Spleen (tissue), 13 donors: ENCODE measurements at places on chromosomes 6 and 20. TPM values are rescaled to one million over a fixed set of nuclear protein-coding genes. Genes with fewer than 3 reads are reported as not detected.
A peak's percentile ranks its signal among the peaks of the same experiment; 100 is the strongest.

SLC32A1 gene
- total RNA-seq = not detected

XKR7 gene
- 0.13 TPM for total RNA-seq

DNA sequence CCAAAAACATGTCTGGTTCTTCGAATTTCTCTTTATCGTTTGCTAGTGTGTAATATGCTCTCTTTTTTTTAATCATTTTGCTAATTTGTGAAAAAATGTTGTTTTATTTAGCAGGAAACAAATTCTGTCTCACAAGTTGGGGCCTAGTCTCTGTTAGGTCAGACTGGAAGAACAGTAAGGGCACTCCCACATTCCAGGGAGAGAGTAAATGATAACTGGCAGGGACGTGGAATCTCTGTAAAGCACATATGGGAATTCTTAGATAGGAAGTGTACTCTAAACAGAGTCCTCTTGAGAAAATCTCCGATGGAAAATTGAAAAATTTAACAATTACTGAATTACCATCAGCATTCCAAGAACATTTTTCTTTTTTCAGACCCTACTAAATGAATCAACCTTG, 16.4 kb upstream of the CCDC28A start:
- no peaks in the 10 kb centered on the region for H3K36me3 ChIP-seq
- no peak for DNase-seq
- H3K27ac ChIP-seq = no peak overlapping the region
- H3K4me3 ChIP-seq = no peak overlapping the region

- peaks cover 59% of the 10 kb centered on the region for H3K36me3 ChIP-seq
- no peak overlapping the region for H3K27ac ChIP-seq
- H3K4me3 ChIP-seq = no peak overlapping the region
These were observed 98.5 kb downstream of the PREP start for GRCh38 chr6:105304366-105304765.

DNA sequence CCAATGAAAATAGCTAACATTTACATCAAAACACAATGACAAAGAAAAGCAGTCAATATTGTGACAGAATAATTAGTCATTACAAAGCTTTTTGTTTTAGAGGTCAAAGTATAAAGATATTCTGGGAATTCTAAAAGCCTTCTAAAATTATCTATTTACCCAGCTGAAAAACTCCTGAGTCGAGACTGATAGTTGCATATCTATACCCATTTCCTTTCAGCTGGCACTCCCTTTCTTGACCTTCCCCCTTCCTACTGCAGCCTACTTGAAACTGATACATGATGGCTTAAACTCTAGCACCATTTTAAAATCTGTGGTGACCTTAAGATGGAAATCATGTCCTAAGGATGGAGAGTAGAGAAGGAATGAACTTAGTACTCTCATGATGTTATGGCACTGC, 38.6 kb downstream of the LMBRD1 start:
- H3K27me3 ChIP-seq = no peaks in the 10 kb centered on the region
- H3K36me3 ChIP-seq = no peaks in the 10 kb centered on the region
- no peak overlapping the region for H3K4me3 ChIP-seq
- peaks cover 15% of the 10 kb centered on the region for H3K4me1 ChIP-seq
- H3K27ac ChIP-seq = no peak overlapping the region

DNA sequence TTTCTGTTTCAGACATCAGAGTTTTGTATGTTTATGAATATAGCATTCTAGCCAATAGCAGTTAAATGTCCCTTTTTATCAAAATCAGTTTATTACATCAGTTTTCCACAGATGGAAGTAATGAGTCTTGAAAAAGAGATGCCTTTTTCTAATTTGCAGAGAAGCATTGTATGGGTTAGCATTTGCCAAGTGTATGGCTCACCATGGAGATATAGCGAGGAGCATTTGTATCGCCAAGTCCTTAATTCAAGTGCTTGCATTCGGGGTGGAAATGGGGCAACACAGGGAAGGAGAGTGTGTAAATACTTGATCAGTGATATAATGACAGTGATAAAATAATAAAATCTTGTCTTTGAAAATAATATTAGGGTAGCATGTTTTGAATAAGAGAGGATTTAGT, 42.9 kb downstream of the TXLNB start:
- no peak overlapping the region for H3K27ac ChIP-seq
- no peaks in the 10 kb centered on the region for H3K36me3 ChIP-seq
- H3K4me1 ChIP-seq = peaks cover 20% of the 10 kb centered on the region
- DNase-seq = no peak
- no peaks in the 10 kb centered on the region for H3K27me3 ChIP-seq
- no peak overlapping the region for H3K4me3 ChIP-seq

DNA sequence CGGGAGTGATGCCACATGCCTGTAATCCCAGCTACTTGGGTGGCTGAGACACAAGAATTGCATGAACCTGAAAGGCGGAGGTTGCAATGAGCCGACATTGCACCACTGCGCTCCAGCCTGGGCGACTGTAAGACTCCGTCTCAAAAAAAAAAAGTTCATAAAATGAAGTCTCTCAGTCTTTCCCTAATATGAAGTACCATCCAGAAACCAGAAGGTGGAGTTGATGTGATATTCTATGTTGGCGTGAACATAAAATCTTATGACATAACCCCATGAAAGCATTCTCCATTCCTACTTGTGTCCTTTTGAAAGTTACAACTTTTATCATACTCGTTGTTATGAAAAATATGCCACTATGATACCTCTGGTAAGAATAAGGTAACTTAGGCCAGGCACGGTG, 5.7 kb downstream of the SOD2 start:
- DNase-seq = no peak
- no peak overlapping the region for H3K4me3 ChIP-seq
- H3K4me1 ChIP-seq = peaks cover 62% of the 10 kb centered on the region
- H3K27me3 ChIP-seq = no peaks in the 10 kb centered on the region

GRCh38 chr20:39850821-39851330, 838.2 kb downstream of the MAFB start:
- H3K4me1 ChIP-seq = peaks cover 20% of the 10 kb centered on the region
- no peaks in the 10 kb centered on the region for H3K36me3 ChIP-seq
- no peaks in the 10 kb centered on the region for H3K27me3 ChIP-seq
- DNase-seq = no peak
- peak overlapping the region; percentile 57 for H3K27ac ChIP-seq

DNA sequence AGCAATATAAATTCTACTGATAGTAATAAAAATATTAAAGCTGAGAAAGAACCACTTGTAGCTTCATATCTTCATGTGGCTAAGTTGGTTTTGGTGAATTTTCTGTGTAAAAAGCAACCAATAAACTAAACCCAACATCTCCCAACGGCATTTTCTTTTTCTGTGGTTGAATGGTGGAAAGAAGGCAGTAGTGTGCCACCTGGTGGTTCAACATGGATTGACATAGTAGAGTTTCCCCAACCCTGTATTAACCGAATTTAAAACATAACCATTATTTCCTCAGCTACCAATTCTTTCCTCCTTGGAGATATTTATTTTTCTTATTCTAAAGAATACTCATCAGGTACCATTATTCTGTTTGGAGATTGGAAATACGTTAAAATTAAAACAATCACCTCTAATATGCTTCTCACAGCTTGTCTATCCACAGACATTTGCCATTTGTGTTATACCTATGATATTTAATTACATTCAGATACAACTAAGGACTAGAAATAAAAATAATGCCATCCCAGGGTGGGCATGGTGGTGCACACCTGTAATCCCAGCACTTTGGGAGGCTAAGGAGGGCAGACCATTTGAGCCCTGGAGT, 117.1 kb upstream of the EEF1E1 start:
- H3K4me3 ChIP-seq = no peak overlapping the region
- H3K36me3 ChIP-seq = no peaks in the 10 kb centered on the region
- no peak for DNase-seq
- H3K27ac ChIP-seq = no peak overlapping the region
- H3K4me1 ChIP-seq = no peaks in the 10 kb centered on the region

- H3K4me1 ChIP-seq = no peaks in the 10 kb centered on the region
- H3K27ac ChIP-seq = no peak overlapping the region
- no peak for DNase-seq
- no peaks in the 10 kb centered on the region for H3K36me3 ChIP-seq
These were observed 101.7 kb upstream of the FOXA2 start for GRCh38 chr20:22686097-22686496.

- H3K4me1 ChIP-seq = no peaks in the 10 kb centered on the region
- H3K27ac ChIP-seq = no peak overlapping the region
- no peak for DNase-seq
- H3K36me3 ChIP-seq = no peaks in the 10 kb centered on the region
- peaks cover 3% of the 10 kb centered on the region for H3K27me3 ChIP-seq
These were observed 61.0 kb upstream of the MAFB start for GRCh38 chr20:40749985-40750506.

- no peaks in the 10 kb centered on the region for H3K27me3 ChIP-seq
- peaks cover 77% of the 10 kb centered on the region for H3K36me3 ChIP-seq
- H3K27ac ChIP-seq = no peak overlapping the region
- no peak overlapping the region for H3K4me3 ChIP-seq
- H3K4me1 ChIP-seq = no peaks in the 10 kb centered on the region
These were observed 94.0 kb downstream of the PREP start for GRCh38 chr6:105308840-105309239.

TFAP2C gene
- total RNA-seq = not detected
